Mesenchymal stem cell (in vitro differentiated cells and primary cell): ENCODE measurements at places on chromosomes 3 and 15.

- DNase-seq: peak; percentile 26
Measured at GRCh38 chr3:61903931-61904657, 342.7 kb downstream of the PTPRG start.

- DNase-seq: no peak
Measured at GRCh38 chr3:72579191-72579580, 269.1 kb downstream of the SHQ1 start.

DNA sequence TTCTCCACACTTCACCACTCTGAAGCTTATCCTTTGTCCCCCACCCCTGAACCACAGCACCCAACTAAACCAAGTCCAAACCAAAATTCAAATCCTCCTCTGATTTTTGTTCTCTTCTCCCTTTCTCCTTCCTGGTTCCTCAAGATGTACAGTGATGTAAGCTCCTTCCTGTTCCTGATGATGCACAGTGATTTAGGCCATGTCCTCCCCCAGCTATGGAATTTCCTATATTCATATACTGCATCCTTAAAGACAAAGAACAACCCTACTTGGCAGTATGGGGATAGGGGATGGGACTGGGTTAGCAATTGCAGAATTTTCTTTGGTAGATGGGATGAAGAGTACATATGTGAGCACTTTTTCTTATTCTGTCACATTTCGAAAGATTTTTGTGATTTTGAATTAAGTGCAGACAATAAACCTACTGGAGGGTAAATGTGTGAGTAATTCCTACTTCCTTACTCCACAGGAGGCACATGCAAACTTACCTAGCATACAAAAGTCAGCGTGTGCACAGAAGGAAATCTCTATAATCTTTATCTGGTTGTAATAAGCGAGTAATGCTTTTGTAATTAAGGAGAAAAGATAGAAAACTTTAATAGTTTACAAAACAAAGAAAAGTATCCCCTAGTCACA, 125.0 kb downstream of the ANO10 start:
- DNase-seq: no peak

- no peak for DNase-seq
Measured at GRCh38 chr3:59885101-59885500, 835.3 kb upstream of the CFAP20DC start.

GRCh38 chr15:71128939-71129562, 13.8 kb downstream of the THSD4 start:
- DNase-seq: no peak

DNA sequence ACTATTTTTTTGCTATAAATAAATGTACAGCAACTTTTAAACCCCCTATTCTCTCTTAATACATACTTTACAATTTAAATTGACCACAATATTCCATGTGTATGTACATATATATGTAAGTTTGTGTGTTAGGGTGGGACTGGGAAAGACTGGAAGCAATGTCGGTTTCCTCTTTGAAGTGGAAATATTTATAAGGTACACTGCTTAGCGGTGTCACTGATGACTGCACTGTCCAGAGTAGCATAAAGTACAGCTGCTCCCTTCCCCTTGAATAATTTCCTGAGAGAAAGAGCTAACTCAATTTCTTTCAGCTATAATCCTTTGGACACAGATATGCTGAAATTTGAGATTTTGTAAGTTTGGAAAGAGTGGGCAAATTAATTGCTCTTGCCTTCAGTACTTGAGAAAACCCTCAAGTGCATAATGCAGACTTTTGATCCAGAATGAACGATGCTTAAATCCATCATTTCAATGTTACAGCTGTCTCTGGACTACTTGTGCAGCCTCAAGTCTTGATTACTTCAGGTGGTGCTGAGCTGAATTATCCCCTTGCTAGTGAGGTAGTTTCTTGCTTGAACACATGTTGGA, 267.0 kb upstream of the CFAP20DC start:
- no peak for DNase-seq

DNA sequence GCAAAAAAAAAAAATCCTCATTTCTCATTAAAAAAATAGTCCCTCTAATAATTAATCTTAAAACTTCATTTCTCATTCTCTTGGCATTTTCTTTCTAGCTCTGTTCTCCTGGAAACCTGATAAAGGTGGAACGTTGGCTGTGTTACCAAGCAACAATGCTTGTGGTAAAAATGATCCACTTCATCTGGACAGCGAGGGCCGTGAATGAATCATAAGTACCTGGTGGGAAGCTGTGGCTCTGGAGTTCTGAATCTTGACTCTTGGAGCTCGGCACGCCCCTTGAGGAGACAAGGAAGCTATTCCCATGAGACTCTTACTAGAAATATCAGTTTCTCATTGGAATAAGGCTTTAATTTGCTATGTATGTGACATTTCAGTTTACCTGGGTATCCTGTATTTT, 32.5 kb downstream of the BCL2L10 start:
- DNase-seq: no peak

- no peak for DNase-seq
Measured at GRCh38 chr15:39434163-39434562, 146.7 kb upstream of the THBS1 start.

DNA sequence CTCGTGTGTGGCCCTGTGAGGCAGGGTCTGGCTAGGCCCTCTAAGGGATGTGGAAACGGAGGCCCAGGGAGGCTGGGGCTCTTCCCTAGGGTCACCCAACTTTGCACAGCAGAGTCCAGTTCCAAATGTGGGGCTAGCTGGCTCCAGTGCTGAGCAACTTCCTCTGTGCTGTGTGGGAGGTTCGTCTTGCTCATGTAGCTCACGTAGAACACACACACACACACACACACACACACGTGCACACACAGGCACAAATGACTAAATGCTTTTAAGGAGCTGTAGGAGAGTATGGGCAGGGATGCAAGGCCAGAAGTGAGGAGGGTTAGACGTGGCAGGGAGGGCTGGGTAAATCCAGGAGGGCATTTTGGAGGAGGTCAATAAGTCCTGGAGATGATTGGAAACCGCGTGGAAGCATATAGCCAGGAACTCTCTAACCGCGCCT, 213.8 kb downstream of the RPLP1 start:
- DNase-seq: peak; percentile 7

- no peak for DNase-seq
Measured at GRCh38 chr15:45469441-45469840, 53.1 kb downstream of the SLC30A4 start.

DNA sequence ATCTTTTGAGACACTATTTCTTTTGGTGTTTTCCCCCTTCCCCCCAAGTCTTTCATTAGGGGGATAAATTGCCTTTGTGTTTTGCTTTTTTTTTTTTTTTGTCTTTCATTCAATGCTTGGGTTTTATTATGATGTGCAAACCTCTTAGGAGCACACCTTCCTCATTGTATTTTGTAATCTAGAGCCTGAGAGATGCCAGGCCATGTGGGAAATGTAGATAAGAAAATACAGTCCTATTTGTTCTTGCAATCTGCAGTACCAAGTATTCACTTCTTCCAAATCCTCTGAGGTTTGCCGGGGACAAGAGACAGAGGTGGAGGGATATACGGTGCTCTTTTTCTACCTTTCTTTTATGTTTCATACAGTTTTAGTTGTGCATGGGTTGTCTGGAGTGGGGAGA, 66.7 kb downstream of the LARS2 start:
- no peak for DNase-seq

DNA sequence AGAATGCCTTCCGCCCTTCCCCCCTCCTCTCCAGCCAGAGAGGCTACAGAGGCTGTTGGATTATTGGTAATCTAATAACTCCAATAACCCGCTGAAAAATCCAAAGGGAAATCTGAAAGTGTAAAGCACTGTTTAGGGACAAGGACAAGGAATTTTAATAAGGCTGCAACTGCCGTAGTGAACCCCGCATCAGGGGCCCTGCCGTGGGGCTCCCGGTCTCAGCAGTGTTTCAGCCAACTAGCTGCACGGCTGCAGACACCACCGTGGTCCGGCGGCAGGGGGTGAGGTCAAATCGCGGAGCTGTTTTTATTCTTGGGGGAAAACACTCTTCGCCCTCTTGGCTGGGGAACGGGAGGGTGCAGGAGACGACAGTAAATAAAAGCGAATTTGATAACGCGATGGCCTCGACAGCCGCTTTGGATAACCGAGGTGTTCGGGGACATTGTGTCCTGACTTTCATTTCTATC, 6.1 kb downstream of the BCL6 start:
- DNase-seq: no peak

DNA sequence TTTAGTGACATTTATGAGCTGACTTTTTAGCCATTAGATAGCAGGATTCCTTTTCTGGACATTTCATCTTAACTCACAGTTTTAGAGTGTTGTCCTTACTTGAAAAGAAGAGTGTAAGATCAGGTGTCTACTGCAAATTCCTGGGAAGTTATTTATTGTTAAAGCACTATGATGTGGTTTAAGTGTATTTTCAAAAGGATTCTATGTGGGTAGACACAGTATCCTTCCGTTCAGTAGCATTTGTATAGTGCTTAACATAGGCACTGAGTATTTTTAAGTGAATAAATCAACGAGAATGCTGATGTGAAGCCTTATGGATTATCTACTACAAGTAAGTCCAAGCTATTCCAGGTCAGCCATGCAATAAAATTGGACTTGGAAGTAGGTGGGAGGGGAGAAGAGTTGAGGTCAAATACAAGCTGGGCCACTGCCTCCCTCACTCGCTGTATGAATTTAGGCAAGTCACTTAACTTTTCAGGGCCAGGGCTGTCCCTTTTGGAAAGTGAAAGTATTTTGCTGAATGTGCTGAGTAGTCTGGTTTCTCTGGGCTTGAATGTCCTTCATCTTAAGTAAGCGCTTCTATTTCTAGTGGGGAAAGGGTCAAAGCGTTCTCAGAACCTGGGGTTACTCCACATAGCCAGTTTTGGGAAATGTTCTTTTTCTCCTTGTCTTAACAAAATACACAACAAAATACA, 48.6 kb downstream of the GAP43 start:
- peak; percentile 36 for DNase-seq

- no peak for DNase-seq
Measured at GRCh38 chr3:16998236-16998923, 113.6 kb downstream of the PLCL2 start.

GRCh38 chr15:41992803-41993190, 20.4 kb upstream of the EHD4 start:
- DNase-seq: no peak

GRCh38 chr15:39127925-39128617, 452.8 kb upstream of the THBS1 start:
- peak; percentile 95 for DNase-seq

DNA sequence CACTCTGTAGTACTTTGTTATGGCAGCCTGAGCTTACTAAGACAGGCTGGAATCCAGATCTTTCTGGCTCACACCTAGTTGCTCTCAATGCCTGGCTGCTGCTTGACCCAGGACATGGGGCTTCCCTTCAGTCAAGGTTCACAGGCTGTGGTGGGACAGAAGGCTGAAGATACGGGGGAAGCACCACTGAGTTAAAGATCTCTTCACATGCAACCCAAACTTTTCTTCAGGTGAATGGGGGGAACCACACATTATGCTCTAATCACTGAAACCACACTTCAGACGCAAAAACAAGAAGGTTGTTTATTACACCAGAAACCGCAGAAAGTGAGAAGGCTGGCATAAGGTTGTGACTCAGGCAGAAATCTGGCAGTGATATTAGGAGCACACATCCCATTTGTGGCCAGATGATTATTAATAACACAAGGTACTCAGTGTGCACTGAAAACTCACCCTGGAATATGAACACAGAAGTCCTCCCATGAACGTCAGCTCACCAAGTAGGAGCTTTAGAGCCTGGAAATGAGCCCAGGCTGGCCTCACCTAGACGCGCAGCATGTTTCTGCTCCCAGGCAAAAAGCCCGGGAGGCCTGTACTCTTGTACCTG, 230.5 kb upstream of the CHRNA7 start:
- DNase-seq: no peak

GRCh38 chr15:68602459-68603215, 23.8 kb downstream of the CORO2B start:
- DNase-seq: no peak

GRCh38 chr3:160951642-160952487, 153.3 kb downstream of the B3GALNT1 start:
- no peak for DNase-seq

DNA sequence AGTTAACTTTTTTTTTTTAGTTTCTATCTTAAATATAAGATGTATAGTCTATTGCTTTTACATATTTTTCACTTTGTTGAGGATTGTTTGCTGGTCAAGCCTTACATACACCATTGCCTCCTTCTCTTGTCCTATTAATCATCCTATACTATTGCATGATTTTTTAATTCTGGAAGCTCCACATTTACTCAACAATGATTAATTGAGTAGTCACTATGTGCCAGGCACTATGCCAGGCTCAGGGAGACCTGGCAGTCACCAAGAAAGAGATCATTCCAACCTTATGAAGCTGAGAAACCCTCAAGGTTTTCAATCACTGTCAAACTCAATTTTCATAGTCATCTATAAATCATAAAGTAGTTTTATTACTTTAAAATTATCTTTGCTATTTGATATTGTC, 626.2 kb downstream of the IGSF11 start:
- DNase-seq: no peak

DNA sequence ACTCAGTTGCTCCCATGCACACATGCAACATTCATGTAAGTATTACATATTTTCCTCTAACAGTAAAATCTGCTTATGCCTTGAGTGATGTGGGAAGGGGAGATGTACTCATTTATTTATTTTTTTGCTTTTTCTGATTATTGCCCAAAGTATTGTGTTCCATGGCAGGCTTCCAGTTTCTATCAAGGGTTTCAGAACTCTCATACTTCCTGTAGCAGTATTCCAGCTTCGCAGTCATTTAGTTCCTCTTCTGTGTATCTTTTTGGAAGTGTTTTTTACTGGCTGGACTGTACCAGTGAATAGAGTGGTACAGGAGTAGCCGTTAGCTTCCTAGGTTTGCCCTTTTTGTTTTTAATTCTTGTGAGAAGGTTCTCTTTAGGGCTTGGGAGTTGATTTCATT, 26.9 kb downstream of the RAB11A start:
- no peak for DNase-seq

DNA sequence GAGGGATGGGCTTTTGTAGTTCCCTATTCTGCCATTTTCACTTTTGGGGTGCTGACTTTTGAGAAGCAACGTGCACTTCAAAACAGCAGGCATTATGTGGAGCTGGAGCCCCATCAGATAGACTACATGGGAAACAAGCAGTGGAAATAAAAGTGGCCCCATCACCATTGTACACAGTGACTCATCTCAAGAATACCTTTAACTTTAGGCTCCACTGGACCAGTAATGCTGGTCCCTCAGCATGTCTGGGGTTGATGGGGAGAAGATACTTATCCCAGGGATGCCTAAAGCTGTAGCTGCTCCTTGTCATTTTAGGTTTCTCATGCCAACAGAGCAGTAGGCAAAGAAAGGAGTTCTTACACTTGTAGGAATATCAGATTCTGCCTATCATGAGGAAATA, 45.0 kb downstream of the LSM3 start:
- no peak for DNase-seq

DNA sequence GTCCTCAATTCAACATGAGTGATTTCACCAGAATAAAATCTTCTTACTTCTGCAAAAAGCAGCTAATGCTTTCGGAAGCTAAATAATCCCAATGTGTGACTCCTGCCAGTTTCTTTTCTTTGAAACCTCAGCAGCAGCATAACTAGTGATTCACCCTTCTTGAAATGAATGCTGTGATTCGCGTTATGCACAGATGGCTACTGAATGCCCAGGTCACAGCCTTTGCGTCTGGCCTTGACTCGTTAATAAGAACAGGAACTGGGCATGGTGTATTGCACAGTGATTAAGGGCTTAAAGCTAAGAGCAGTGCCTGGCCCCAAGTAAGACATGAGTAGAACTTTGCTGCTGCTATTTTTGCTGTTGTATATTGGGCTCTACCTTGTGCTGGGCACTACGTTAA, 19.0 kb downstream of the CGNL1 start:
- peak; percentile 65 for DNase-seq
